ENCODE measurements at places on chromosomes 16 and 17. TPM values are rescaled to one million over a fixed set of nuclear protein-coding genes. Genes with fewer than 3 reads are reported as not detected.
A peak's percentile ranks its signal among the peaks of the same experiment; 100 is the strongest.

The CCDC102A gene
- polyA plus RNA-seq = 3.7 TPM

DNA sequence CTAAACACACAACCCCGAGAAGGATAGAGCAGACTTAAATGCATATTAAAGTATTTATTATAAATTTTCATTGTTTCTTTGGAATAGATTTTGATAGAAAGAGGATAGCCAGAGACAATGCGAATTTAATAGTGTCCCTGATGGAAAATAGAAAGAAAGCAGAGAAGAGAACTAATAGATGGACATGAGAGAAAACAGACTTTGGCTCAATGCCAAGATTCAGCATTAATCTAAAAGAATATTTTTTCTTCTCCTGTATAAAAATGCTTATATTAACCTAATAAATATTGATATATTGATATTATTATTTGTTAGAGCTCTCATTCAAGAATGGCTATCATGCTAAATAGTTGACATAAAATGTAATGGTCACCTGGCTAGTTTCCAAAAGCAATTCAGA is 173.4 kb downstream of the KIF2B start:
- no peak for DNase-seq

DNA sequence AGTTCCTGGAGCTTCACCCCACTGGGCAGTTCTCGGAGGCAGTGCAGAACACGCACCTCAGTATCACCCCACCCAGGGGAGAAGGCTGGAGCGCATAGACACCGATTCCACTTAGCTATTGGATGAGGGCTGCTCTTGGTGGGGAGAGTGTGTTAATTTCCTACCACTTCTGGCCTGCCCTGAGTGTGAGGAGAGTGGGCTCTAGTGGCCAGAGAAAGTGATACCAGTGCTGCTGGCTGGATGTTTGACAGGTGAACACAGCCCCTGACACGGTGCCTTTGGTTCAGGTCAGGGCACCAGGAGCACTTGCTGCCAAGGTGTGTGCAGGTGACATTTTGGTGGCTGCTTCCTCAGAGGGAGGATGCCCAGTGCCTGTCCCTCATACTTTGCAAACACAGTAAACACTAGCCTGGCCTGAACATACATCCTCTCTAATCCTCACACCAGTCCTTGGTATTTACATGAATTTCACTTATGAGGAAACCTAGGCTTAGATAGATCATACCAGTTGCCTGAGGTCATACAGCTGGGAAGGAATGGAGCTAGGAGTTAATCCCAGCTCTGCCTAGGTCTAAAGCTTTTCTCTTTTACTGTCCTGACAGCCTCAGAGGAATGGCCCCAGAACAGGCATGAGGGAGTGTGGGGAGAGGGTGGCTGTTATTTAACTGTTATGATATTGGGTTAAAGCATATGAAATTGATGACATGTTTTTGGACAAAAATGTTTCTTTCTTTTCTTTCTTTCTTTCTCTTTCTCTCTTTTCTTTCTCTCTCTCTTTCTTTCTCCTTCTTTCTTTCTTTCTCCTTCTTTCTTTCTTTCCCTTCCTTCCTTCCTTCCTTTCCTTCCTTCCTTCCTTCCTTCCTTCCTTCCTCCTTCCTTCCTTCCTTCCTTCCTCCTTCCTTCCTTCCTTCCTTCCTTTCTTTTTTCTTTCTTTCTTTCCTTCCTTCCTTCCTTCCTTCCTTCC is 21.0 kb upstream of the ITGAX start:
- DNase-seq = no peak

DNA sequence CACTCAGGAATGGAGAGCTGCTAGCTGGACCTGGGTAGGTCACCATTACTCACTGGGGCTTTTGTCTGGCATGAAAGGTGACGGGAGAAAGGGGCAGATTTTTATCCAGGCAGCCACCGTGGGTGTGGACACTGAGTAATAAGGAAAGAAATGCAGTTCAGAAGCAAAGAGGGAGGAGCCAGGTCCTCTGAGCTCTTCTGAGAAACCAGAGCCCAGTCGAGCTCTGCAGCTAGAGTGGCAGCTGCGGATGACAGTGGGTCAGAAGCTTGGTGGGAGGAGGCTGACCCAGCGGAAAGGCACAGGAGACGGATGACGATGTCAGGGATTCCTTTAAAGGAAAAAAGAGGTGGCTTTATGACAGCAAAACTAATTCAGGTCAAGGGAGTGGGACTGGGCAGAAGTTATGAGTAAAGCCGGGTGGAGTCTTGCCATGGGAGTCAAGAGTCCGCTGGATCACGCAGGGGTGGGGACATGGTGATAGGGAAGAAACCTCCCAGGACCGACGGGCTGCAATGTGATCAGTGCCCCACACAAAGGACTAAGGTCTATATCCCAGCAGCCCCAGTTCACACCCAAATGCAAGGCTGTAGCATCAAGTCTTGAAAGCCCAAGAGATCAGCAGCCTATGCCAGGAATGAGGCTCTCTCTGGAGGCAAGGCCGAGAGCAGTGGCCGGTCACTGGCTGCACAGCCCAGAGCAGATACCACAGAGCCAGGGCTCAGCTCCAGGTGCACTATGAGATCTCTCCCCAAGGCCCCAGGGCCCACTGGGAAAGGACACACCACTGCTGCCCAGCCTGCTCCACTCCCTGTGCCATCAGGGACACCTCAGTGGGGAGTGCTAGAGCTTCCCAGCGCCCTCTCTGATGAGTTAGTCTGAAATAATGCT is 6.3 kb upstream of the MNT start:
- peak; percentile 69 for DNase-seq

DNA sequence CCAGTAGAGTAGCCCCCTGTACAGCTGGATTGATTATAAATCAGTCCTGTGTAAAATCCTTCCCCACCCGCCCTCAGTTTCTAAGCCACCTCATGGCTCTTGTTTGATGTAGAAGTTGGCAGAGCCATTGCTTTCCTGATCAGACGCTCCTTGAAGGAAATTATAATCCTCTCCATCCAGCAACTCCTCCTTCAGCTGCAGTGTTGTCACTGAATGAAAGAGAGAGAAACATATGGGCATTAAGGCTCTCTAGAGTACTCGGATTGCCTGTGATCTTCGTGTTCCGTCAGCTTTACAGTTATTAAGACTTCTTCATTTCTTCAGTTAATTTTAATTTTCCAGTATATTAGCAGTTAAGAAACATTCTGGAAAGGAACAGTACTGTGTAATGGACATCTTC is 14.3 kb downstream of the NME2 start:
- DNase-seq = no peak

GRCh38 chr16:84362471-84362941 is 5.8 kb upstream of the ATP2C2 start:
- DNase-seq = no peak

GRCh38 chr17:78039581-78039980 is 81.1 kb downstream of the TNRC6C start:
- no peak for DNase-seq

GRCh38 chr16:82088483-82088882 is 53.4 kb downstream of the HSD17B2 start:
- DNase-seq = no peak
